Stimulated activated CD4-positive, alpha-beta T cell treated with anti-CD3 and anti-CD28 coated beads, Interleukin-1b, Interleukin-23, amount 100 ng/mL, for 24 hours (primary cell): ENCODE measurements at places on chromosomes 13 and 19.

DNA sequence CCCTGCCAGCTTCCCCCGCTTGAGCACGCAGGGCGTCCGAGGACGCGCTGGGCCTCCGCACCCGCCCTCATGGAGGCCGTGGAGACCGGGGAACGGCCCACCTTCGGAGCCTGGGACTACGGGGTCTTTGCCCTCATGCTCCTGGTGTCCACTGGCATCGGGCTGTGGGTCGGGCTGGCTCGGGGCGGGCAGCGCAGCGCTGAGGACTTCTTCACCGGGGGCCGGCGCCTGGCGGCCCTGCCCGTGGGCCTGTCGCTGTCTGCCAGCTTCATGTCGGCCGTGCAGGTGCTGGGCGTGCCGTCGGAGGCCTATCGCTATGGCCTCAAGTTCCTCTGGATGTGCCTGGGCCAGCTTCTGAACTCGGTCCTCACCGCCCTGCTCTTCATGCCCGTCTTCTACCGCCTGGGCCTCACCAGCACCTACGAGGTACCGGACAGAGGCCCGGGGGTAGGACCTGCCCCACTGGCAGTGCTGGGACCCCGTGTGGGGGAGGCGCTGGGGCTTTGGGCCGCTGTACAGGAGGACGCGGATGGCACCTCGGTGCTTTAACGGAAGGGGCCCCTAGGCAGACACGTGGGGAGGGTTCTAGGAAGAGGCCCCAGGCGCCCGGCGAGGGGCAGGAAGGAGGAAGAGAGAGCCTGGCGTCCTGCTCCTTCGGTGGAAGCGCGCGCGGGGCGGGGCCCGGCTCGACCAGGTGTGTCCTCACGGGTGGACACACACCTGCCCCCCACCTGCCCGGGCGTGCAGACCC lies 681 bp downstream of the SLC5A5 start:
- no peak for DNase-seq

- no peak for DNase-seq
These were observed 492.1 kb upstream of the GPC6 start for GRCh38 chr13:92734545-92734944.

- DNase-seq: no peak
These were observed 53.4 kb downstream of the LATS2 start for GRCh38 chr13:21008026-21008425.

GRCh38 chr13:44848920-44849676 lies 140.2 kb downstream of the NUFIP1 start:
- no peak for DNase-seq

DNA sequence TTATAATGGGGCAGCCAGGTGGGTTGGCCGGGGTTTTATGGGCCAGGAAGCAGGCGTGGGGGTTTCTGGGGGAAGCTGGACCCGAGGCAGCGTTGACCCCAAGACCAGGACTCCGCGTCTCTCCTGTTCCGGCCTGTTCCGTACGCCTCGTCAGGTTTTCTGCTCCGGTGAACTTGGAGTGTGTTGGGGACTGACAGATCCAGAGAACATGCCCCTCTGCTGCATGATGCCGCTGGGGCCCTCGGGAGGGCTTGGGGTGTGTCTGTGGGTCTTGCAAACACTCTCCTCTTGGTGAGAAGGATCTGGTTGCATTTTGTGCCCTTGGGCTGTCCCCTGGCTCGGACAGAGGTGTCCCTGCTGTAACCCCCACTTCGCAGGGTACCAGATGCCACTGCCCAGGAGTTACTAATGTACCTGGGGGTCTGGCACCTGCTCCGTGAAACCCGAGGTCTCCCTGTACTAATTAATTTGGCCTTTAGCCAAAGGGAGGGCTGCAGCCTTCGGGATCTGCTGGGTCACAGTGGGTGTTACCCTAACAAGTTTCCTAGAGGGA lies 15.6 kb downstream of the KDM4B start:
- no peak for DNase-seq

DNA sequence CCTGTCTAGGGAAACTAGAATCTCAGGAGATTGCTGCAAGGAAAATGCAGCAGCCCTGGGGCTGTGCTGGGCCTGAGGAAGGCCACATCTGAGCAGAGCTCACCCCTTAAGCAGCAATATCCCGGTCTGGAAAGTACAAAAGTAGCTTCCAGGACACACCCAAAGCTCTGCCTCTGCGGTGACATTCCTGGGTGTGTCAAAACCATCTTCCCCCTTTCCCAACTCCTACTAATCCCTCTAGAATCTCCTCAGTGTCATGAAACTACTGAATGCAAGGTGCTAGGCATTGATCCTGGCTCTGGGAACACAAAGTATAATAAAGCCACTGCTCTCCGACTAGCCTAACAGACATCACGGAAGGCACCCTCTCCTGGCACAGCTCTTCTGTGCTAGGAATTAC lies 5.0 kb downstream of the PBX4 start:
- DNase-seq: no peak

- no peak for DNase-seq
These were observed 129.8 kb downstream of the DLEU7 start for GRCh38 chr13:50713523-50714248.
